ENCODE measurements at places on chromosomes 4 and X.

DNA sequence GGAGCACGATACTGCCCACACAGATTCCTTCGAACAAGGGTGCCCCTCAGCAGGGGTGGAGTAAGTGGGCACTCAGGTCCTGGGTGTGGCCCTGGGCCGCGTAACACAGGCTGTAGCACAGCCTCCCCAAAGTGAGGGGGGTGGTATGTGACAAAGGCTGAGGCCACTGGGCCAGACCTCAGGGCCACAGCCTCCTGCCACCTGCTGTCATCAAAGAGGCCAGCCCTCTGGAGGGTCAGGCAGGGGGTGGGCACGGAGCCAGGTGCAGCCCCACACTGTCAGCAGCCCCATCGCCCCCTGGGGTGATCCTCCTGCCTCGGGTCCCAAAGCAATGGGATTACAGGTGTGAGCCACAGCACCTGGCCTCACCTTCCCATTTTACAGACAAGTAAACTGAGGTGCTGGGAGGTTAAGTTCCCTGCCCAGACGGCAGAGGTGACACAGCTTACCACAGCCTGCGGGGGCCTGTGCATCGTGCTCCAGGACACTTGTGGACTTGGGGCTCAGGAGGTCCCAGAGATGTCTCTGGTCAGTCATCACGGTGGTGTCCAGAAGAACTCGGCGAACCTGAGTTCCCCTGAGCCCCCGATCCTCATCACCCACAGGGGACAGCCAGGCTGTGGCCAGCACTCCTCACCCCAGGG lies 27.5 kb upstream of the MXD4 start:
- no peak for DNase-seq

DNA sequence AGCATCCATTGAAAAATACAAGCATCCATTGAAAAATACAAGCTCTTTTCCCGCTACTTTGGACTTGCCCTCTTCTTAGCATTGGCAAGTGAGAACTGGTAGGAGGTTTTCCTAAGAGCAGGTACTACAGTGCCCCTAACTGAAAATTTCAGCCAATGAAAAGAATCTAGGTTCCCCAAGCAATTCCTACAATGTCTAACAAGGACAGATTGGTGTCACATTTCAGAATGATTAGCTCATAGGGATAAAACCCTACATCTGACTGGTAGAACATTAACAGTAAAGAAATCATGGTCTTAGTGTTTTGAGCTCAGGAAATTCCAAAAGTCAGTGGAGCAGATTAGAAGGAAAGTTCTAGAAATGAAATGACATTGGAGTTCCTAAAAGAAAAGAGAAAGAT lies 68.6 kb upstream of the QRFPR start:
- DNase-seq, result no peak

- no peak for DNase-seq
Observed at GRCh38 chr4:83617371-83618035, 81.6 kb downstream of the GPAT3 start.

GRCh38 chr4:3423952-3424351 lies 17.8 kb upstream of the HGFAC start:
- no peak for DNase-seq

- DNase-seq, result no peak
Observed at GRCh38 chr4:55107054-55107453, 18.3 kb downstream of the KDR start.
